Esophagus (tissue), 2 donors: ENCODE measurements at places on chromosomes 1 and 21. TPM values are rescaled to one million over a fixed set of nuclear protein-coding genes. Genes with fewer than 3 reads are reported as not detected.

Gene TSSK3
- 0.53 TPM for polyA plus RNA-seq

Gene PTTG1IP
- polyA plus RNA-seq, result 45.8 TPM

Gene DYRK3
- 0.77 TPM for polyA plus RNA-seq

Gene PPIAL4G
- polyA plus RNA-seq, result not detected

Gene CASQ2
- 6.7 TPM for polyA plus RNA-seq

Gene OR2L2
- polyA plus RNA-seq, result not detected

Gene CIART
- 7.3 TPM for polyA plus RNA-seq

Gene BSND
- polyA plus RNA-seq, result not detected

Gene FAM163A
- 0.01 TPM for polyA plus RNA-seq

Gene SPRR1B
- 2,781 TPM for polyA plus RNA-seq

Gene ZSWIM5
- polyA plus RNA-seq, result 0.71 TPM

Gene FMO5
- polyA plus RNA-seq, result 0.86 TPM

Gene TRIM63
- 0.10 TPM for polyA plus RNA-seq

Gene METTL25B
- 18.5 TPM for polyA plus RNA-seq

Gene CHRNB2
- 0.11 TPM for polyA plus RNA-seq

Gene SELP
- polyA plus RNA-seq, result 1.5 TPM

Gene OR6N1
- polyA plus RNA-seq, result not detected
